ENCODE measurements at places on chromosomes 11 and 22.

DNA sequence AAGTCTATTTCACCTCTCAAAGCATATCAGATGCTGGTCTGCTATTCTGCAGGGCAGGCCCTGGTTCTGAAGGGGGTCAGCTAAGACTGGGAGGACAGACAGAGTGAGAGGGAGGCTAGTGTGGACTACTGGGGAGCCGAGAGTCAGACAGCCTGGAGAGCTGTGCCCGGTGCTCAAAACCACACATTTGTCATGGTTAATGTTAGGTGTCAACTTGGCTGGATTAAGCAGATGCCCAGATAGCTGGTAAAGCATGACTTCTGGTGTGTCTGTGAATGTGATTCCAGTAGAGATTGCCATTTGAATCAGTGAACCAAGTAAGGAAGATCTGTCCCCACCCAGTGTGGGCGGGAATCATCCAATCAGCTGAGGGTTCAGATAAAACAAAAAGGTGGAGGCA is 102.6 kb downstream of the SNX19 start:
- DNase-seq, result no peak

DNA sequence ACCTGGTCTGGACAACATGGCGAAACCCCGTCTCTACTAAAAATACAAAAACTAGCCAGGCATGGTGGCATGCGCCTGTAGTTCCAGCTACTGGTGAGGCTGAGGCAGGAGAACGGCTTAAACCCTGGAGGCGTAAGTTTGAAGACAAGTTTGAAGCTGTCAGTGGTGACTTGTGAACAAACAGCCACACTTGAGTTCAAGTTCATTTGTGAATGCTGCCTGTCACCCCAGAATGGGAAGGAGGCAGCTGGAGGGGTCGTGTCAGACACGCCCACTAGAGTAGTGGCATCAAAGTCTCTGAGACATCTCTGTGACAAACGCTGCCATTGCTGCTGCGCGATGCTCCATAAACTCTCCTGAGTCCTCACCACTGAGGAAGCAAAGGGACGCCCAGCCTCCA is 74.2 kb downstream of the DGCR2 start:
- no peak for DNase-seq

DNA sequence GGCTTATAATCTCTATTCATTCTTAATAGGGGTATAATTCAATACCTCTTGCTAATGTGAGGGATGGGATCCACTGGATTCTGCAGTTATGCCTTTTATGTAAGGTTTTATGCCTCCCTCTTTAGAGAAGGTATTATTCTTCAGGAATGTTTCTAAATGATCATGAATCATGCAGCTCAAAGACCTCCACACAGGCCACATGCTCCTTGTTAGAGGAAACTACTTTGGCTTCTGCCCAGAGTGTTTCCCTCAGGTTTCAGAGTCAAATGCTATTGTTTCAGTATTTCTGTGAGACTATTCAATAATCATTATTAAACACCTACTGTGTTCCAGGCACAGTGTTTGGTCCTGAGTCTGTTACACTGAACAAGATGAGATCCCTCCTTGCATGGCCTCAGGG is 115.9 kb downstream of the RAB38 start:
- no peak for DNase-seq

GRCh38 chr11:79026803-79027445 is 413.9 kb downstream of the TENM4 start:
- no peak for DNase-seq

DNA sequence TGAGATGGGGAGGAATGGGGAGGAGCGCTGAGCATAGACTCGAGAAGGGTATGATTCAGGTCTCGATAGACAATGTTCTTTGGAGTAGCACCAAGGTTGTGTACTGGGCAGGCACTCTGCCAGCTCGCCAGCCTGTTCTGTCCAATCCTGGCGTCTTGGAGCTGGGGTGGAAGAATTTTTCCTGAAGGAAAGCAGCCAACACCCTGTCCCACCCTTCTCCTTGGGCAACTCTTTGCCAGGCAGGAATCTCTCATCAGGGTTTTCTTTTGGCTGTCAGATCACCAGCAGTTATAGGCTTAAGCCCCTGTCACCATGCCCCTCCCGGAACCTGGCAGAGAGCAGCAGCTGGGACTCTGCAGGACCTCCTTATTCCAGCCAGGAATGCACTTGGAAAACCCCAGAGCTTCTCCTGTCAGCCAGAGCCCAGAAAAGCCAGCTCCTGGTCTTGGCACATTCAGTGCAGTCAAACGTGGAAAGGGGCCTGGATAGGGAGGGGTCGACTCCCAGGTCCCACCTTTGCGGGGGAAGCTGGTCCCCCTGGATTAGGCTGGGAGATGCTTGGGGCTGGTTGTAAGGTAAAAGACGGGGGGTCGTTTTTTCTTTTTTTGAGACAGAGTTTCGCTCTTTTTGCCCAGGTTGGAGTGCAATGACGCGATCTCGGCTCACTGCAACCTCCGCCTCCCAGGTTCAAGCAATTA is 14.4 kb upstream of the SPTBN2 start:
- DNase-seq, result peak; percentile 56

DNA sequence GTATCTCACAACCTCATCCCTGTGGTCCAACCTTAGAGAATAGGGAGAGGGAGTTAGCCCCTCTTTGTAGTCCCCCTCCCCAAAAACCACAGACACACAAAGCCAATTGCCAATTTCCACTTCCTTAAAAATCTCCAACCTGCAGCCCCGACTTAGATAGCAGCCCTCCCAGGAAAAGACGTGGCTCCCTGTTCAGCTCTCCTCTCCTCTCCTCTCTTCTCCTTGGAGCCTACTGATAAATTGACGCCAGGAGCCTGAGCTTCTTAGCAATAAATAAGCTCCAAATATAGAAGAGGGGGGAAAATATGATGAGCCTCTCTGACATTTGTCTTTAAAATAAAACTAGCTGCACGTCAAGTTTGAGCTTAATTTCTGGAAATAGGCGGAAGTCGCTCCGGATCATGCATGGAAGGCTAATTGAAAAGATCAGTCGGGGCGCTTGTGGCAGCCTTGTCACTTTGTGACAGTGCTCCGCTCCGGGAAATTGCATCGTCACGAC is 7.3 kb downstream of the PAX6 start:
- DNase-seq, result peak; percentile 68

GRCh38 chr11:120424185-120424969 is 87.2 kb upstream of the GRIK4 start:
- DNase-seq, result no peak

DNA sequence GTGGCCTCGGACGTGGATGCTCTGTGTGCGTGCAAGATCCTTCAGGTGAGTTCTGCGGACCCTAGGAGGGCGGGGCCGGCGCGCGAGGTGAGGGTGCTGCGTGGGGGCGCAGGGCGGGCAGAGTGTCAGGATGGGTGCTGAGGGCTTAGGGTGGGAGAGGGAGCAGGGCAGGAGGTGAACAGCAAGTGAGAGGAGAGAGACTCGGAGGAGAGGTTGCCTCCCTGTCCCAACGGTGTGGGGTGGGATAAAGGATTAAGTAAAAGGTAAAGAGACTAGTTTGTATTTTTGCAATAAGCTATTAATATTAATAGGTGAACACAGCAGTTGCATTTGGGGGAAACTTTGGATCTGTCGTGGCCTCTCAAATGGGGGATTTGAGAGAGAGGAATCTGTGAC is 451 bp downstream of the CDC45 start:
- DNase-seq, result no peak

DNA sequence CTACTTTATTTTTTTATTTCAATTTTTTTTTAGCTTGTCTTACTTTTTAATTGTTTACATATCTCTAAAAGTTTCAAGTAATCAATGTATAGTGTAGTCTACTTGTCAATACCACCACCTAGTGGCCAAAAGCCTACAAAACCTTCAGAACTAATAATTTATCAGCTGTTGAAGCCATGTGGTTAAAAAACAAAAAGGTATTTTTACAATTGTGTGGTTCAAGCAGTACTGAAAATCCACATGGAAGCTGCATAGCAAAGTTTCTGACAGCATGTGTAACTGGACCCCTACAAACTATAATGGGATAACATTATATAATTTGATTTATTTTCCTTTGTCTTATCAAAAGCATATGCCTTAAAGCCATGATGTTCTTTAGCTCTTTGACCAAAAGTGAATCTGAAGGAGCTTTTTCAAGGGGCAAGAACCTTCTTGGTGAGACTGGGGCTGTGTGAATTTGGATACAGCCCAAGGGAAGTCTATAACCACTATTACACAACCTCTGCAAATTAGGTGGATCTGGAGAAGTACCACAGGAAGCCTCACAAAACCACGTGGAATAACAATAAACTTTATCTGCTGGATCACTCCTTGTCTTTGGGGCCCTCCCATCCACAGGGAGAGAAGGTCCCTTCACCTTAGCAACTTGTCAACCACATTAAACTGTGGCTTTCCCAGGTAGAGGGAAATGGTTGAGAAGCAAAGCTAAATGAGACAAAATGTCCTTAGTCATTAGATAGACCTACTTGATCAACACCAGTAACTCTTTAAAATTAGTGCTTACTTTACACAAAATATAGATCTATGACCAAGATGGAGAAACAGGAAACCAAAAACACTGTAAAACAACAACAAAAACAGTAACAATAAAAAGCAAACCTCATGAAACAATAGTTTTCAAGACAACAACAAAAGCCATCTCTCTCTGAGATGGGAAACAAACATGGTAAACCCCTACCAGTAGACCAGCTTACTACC is 9.9 kb downstream of the NARS2 start:
- no peak for DNase-seq

GRCh38 chr22:39352306-39352891 is 2.6 kb downstream of the SYNGR1 start:
- DNase-seq, result peak; percentile 40

GRCh38 chr22:24271386-24271854 is 789 bp downstream of the SPECC1L start:
- no peak for DNase-seq

DNA sequence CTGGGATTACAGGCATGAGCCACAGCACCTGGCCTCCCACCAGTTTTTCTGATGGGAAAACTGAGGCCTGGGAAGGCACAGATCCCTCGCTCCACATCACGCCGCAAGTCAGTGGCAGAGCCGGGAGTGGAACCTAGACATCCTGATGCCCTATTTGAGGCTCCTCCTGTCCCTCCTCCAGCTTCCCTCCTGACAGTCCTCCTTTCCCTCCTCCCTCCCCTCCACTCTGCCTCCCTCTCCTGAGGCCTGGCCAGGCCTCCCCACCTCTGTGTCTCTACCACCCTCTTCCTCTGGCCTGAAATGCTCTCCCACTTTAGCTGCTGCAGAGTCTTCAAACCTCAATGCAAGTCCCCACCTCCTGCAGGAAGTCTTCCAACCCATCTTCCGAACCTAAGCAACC is 13.3 kb upstream of the TP53I11 start:
- DNase-seq, result no peak

DNA sequence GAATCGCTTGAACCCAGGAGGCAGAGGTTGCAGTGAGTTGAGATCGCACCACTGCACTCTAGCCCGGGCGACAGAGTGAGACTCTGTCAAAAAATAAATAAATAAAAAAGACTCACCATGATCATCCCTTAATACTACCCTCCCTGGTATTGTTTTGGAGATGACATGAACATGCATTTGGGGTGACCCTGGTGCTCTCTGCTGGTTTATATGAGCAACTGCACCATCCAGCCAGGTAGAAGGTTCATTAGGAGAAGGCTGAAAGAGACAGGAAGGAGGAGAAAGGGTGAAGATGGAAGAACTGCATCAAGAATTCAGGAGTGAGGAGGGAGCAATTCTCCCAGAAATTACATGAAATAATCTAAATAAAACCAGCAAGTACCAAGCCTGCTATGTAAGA is 37.8 kb downstream of the SLC5A1 start:
- DNase-seq, result peak; percentile 64

- no peak for DNase-seq
Observed at GRCh38 chr11:12088047-12088481, 22.3 kb upstream of the MICAL2 start.

- DNase-seq, result no peak
Observed at GRCh38 chr22:20380486-20380885, 13.5 kb upstream of the ZNF74 start.

GRCh38 chr11:765025-765801 is 12.1 kb downstream of the GATD1 start:
- DNase-seq, result peak; percentile 94

DNA sequence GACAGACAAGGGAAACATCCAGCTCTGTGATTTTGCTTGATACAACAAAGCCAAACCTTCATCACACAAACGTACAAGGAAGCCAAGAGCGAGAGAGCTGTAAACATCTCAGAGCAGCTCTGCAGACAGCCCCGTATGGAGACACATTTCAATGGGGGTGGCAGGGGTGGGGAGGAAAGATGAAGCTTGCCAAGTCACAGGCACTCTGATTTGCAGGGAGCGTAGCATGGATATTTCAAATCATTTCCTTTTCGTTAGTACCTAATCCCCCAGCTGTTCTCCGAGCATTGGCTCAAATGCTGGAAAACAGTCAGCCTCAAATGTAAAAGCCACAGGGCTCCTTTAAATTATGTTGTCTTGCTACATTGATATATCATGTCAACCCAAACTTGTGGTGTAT is 458.9 kb upstream of the CADM1 start:
- no peak for DNase-seq

DNA sequence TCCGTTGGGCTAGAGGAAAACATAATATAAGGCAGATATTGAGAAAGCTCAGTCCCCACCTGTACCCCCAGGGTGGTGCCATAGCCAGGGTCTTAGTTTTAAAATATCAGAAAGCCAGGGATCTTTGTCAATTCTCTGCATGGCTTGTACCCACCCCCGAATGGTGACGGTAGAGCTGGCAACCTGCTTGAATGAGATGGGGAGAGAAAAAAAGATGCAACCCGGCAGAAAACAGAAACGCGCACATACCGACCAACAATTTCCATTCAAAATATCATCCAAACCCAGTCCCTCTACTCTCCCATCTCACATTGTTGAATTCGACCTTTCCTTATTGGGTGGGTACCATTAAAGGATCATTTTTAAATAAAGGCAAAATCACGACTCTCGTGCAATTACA is 543.9 kb downstream of the MIAT start:
- no peak for DNase-seq

GRCh38 chr22:43017525-43018460 is 2.8 kb upstream of the PACSIN2 start:
- no peak for DNase-seq

DNA sequence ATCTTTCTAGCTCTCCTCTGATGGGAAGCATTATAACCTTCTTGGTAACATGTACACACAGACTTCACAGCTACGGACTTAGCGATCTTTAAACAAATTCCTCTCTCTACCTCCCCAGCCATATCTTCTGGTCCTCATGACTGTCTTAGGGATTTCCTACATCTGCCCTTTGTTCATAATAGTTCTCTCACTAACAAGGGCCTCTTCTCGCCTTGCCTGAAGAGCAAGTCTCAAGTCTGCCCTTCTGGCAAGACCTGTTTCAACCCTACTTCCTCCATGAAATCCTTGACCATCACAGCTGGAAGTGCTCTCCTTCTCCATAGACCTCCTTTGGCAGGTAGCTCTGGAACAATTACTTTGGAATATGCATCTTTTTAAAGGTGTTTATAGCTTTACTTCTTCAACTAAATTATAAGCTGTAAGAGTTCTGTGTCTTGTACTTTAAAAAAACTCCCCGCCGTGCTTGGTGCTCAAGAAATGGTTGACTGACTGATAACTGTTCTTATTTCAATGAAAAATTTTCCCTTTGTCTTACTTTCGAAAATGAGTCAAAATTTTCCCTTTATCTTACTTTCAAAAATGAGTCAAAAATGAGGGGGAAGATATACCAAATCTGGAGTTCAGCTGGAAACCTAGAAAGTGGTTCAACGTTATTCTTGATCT is 34.7 kb downstream of the SNX19 start:
- DNase-seq, result no peak

All from H7 (cell line).